ENCODE measurements at places on chromosomes 13 and 19. TPM values are rescaled to one million over a fixed set of nuclear protein-coding genes. Genes with fewer than 3 reads are reported as not detected.
A peak's percentile ranks its signal among the peaks of the same experiment; 100 is the strongest.

SCN1B gene
- 3.0 TPM for total RNA-seq

IGSF23 gene
- total RNA-seq, result not detected

PTH2 gene
- total RNA-seq, result not detected

RNF113B gene
- total RNA-seq, result not detected

HSPB6 gene
- total RNA-seq, result 2.7 TPM

DNA sequence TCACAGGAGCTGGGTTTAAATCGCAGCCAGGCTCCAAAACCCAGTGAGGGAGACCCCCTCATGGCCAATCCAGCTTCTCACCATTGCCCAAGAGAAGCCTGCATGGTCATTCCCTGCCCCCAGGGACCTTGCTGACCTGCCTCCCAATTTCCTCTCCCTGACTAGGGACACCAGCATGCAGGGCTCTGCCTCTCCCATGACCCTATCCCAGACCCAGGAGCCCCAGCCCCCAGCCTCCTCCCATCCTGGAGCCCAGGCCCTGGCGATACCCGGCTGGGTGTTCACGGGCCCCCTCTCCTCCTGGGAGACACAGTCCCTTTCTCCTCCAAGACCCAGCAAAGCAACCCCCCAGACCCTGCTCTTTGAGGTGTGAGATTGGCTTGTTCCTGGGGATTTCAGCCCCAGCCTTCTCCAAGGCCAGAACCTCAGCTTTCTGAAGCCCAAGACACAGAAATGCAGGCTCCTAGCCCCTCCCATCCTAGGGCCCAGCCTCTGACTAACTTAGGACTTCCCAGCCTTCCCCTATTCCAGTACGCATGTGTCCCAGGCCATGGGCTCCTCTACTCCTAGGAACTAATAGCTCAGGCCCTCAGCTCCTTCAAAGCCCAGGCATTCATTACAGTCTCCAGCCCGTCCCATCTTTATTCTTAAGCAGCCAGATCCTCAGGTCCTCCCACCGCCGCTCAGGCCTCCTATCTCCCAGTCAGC, 1.1 kb downstream of the GYS1 start:
- 0 out of 2 replicates have a peak overlapping the region, but pooled peaks have one; percentile 41 for H3K27ac ChIP-seq
- H3K4me1 ChIP-seq, result peaks cover 16% of the 10 kb centered on the region
- H3K27me3 ChIP-seq, result no peaks in the 10 kb centered on the region
- DNase-seq, result peak; percentile 64
- 0 out of 2 replicates have a peak, but pooled peaks cover 2% of the 10 kb centered on the region for H3K36me3 ChIP-seq
- peak overlapping the region; percentile 97 for H3K4me3 ChIP-seq

GRCh38 chr13:94864474-94864873, 152.1 kb upstream of the SOX21 start:
- no peak for DNase-seq
- no peaks in the 10 kb centered on the region for H3K4me1 ChIP-seq
- peaks cover 82% of the 10 kb centered on the region for H3K27me3 ChIP-seq

DNA sequence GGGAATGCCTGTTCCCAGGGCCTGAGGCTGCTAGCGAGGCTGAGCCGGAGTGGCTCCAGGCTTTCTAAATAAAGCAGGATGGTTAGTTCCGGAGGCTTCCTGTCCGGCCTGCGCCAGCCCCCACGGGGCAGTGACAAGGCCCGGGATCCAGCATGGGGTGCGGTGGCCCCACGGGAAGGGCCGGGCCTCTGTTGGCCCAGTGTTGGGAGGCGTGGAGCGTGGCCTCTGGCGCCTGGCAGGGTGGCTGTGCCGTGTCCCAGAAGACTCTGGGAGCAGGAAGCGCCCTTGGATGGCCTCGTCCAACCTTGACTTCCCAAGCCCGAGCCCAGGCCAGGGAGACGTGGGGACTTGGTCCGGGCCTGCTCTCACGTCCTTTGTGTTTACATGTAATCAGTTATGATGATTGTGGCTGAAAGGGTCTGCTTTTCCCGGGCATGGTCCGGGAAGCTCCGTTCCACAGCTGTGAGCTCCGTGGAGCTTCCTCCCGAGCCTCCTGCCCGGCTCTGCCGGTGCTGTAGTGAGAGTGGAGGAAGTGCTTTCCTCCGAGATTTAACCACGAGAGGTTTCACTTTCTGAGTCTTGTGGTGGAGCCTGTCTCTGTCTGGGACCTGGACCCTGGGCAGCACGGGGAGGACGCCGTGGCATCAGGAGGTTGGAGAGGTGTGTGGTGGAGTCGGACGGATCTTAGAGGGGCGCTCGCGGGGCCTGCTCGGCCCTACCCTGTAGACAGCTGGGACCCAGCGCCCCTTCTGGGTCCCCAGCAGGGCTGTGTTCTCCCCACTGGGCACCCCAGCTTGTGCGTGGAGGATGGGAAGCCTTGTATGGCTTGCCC, 4.6 kb downstream of the GNA11 start:
- H3K4me3 ChIP-seq, result no peak overlapping the region
- no peak for DNase-seq
- no peaks in the 10 kb centered on the region for H3K36me3 ChIP-seq
- H3K27me3 ChIP-seq, result no peaks in the 10 kb centered on the region

- DNase-seq, result peak; percentile 74
- H3K27ac ChIP-seq, result no peak overlapping the region
- H3K36me3 ChIP-seq, result no peaks in the 10 kb centered on the region
- H3K4me3 ChIP-seq, result no peak overlapping the region
These were observed 9.0 kb upstream of the ACSBG2 start for GRCh38 chr19:6126335-6126974.

DNA sequence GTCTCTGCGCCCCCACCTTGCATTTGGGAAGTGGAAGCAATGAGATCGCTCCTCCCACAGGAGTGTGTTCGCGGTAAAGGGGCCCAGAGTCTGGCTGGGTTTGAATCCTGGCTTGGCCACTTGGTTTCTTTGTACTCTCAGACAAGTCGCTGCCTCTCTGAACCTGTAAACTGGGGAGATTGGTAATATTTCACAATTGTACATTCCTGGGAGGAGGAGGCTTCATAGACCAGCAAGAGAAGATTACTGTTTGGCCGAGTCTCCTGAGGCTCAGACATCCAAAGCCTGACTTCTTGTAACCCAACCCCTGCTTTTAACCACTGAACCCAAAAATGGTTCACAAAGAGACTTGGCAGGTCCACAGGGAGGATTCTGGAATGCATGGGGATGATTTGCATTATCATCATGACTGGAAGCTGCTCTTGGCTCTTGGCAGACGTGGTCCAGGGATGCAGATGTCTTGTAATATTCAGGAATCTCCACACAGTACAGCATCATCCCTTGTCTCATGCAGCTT, 13.6 kb upstream of the STRN4 start:
- no peaks in the 10 kb centered on the region for H3K36me3 ChIP-seq
- DNase-seq, result no peak
- H3K4me3 ChIP-seq, result no peak overlapping the region
- peaks cover 6% of the 10 kb centered on the region for H3K4me1 ChIP-seq

- no peaks in the 10 kb centered on the region for H3K27me3 ChIP-seq
- DNase-seq, result no peak
- no peaks in the 10 kb centered on the region for H3K4me1 ChIP-seq
These were observed 38.3 kb upstream of the HMGB1 start for GRCh38 chr13:30504081-30504480.

GRCh38 chr19:51807111-51807701, 12.2 kb downstream of the FPR3 start:
- no peaks in the 10 kb centered on the region for H3K27me3 ChIP-seq
- H3K4me3 ChIP-seq, result no peak overlapping the region
- H3K4me1 ChIP-seq, result no peaks in the 10 kb centered on the region

DNA sequence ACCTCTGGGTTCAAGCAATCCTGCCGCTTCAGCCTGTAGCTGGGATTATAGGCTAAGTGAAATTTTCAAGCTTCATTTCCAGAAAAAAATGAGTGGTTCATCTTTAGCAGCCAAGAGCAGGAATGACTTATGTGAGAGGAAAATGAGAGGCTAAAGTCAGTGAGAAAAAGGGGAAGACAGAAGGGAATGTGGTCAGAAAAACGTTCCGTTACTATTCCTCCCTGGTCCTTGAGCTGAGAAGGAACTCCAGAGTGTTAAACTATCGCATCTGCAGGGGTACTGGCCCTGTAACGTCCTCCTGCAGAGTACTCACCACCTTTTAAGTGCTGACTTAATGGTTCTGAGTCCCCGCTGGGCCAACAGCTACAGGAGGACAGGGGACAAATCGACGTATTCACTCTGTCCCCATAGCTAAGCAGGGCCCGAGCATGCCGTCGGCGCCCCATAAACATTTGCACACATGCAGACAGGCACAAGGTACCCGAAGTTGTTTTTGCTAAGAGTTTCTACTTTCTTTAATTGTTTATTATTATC, 88.1 kb downstream of the FLT1 start:
- DNase-seq, result no peak
- no peaks in the 10 kb centered on the region for H3K36me3 ChIP-seq
- H3K27ac ChIP-seq, result no peak overlapping the region

DNA sequence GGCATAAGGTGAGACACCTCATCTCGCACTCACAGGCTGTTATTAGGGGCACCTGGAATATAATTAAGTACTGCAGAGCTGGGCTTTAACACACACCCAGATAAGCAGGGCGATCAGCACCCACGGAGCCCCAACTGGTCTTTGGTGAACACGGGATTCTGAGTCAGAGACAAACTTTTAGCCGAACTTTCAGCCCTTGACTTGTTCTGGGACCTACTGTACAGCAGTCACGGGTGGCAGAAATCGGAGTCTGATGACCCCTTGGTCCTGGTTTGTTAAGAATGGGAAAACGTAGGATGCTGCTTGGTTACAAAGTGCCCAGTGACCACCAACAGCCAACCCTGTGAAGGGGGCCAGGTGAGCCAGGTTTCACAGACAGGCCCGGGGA, 9.0 kb downstream of the SH3GL1 start:
- H3K4me1 ChIP-seq, result peaks cover 16% of the 10 kb centered on the region
- no peak overlapping the region for H3K4me3 ChIP-seq
- no peaks in the 10 kb centered on the region for H3K27me3 ChIP-seq
- H3K36me3 ChIP-seq, result no peaks in the 10 kb centered on the region
- no peak overlapping the region for H3K27ac ChIP-seq

- no peaks in the 10 kb centered on the region for H3K36me3 ChIP-seq
- no peak overlapping the region for H3K27ac ChIP-seq
- H3K4me1 ChIP-seq, result no peaks in the 10 kb centered on the region
- no peak for DNase-seq
These were observed 149.4 kb downstream of the URI1 start for GRCh38 chr19:30091456-30091855.

DNA sequence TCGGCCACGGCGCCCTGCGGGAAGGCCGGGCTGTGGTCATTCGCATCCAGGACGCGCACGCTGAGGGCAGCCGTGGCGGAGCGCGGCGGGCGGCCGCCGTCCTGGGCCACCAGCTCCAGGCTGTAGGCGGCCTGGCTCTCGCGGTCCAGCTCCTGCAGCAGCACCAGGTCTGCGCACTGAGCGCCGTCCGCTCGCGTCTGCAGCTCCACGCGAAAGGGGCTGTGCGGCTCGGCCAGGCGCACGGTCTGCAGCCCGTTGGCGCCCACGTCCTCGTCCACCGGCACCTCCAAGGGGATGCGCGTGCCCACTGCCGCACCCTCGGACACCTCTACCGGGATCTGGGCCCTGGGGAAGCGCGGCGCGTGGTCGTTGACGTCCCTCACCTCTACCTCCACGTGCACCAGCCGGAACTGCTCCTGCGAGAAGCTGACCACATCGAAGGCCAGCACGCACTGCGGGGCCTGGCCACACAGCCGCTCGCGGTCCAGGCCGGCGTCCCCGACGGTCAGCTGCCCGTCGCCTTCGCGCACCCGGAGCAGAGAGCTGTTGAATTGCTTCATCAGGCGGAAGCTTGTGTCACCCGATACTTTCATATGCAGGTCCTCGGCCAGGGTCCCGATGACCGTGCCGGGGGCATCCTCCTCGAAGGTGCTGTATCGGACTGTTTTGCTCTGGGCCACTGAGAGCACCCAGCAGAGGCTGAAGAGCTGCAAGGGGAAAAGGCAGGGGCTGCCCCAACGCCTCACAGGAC, 583 bp downstream of the PCDH8 start:
- H3K4me1 ChIP-seq, result no peaks in the 10 kb centered on the region
- H3K4me3 ChIP-seq, result no peak overlapping the region
- H3K27ac ChIP-seq, result no peak overlapping the region
- no peak for DNase-seq
- H3K27me3 ChIP-seq, result peaks cover 15% of the 10 kb centered on the region
- H3K36me3 ChIP-seq, result no peaks in the 10 kb centered on the region

DNA sequence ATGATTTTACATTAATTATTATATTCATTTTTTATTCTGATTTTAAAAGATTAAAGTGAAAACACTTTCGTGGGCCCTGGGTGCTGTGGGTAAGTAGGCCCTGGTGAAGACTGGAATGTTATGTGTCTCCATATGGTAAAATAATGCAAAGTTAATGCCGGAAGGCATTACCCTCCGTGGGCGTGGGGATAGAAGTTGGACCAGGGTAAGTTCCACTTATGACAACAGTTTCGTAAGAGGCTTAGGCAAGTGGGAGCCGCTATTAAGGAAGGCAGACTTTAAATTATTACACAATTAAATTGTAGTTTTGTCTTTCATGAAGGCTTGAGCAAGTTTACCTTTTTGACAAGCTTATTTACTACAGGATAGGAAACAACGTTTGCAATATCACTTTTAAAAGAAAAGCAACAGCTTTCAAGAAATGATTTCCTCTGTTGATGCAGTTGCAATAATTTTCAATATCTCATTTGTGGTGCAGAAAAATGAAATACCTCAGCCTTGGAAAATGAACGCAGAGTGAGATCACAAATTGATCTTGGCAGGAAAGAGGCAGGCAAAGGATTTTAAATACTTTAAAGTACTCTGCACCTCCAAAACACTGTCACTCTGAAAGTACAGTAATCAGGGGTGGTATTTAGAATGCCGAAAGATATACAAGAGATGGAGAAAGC, 310.6 kb downstream of the DCT start:
- H3K27ac ChIP-seq, result no peak overlapping the region
- no peaks in the 10 kb centered on the region for H3K27me3 ChIP-seq
- H3K4me1 ChIP-seq, result no peaks in the 10 kb centered on the region
- H3K36me3 ChIP-seq, result no peaks in the 10 kb centered on the region
- no peak overlapping the region for H3K4me3 ChIP-seq

- peaks cover 23% of the 10 kb centered on the region for H3K27me3 ChIP-seq
- no peaks in the 10 kb centered on the region for H3K36me3 ChIP-seq
- H3K27ac ChIP-seq, result no peak overlapping the region
- no peak for DNase-seq
These were observed 317.9 kb downstream of the SHISA2 start for GRCh38 chr13:25733696-25734435.

DNA sequence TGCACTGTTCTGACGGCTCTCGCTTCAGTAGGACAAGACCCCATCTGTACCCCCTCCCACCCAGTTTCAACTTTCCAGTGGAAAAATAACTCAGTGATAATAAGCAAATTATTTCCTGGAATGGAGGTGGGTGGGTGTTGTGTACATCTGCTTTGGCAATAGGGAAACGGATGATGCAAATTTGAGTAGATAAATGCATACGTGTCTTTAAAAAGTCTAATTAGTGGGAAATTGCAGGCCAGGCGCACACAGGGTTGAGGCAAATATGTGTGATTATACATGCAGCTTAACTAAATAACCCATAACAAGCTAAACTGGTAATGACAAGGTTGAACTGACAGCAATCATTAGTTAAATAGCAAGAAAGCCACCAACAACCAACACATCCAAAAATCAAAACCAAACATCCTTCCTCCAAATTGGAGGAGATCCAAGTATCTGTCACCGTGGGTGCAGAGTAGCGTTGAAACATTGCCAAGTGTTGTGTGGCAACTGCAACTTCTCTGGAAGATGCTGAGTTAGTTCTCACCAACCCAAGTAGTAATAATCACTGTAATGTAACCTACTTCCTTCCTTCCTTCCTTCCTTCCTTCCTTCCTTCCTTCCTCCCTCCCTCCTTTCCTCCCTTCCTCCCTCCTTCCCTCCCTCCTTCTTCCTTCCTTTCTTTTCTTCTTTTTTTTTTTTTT, 54.6 kb downstream of the TRPM4 start:
- H3K4me1 ChIP-seq, result peaks cover 27% of the 10 kb centered on the region
- H3K36me3 ChIP-seq, result no peaks in the 10 kb centered on the region
- DNase-seq, result peak; percentile 17
- H3K27ac ChIP-seq, result peak overlapping the region; percentile 25
- no peaks in the 10 kb centered on the region for H3K27me3 ChIP-seq

Measured in PC-9 (cell line).